Heart left ventricle (tissue), 16 donors: ENCODE measurements at places on chromosomes 5 and 9. TPM values are rescaled to one million over a fixed set of nuclear protein-coding genes. Genes with fewer than 3 reads are reported as not detected.
A peak's percentile ranks its signal among the peaks of the same experiment; 100 is the strongest.

GRCh38 chr5:126199467-126199866 lies 223.7 kb upstream of the GRAMD2B start:
- DNase-seq: no peak

DNA sequence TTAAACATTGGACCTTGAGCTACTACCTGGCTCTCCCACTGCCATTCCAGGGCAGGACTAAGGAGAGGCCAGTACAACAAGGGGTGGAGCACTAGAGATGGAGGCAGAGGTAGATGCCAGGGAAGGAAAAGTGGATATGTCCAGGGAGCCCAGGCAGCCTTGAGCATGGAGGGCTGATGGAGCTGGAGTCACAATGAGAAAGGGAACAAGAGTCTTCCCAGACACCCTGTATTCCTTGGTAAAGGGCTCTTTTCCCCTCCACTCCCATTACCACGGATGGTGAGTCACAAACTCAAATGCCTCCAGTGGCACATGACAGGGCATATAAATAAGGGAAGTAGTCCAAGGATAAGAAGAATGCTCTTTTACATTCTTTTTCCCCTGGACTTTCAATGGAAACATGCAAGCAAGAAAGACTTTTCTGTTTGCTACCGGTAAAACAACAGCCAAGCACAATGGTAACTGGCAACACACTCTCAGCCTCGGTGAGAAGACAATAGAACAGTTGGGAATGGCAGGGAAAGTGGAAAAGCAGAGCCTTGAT lies 16.7 kb downstream of the ERAP1 start:
- no peak for DNase-seq

GRCh38 chr5:132256086-132256782 lies 1.3 kb upstream of the PDLIM4 start:
- no peak for DNase-seq

- no peak for DNase-seq
Measured at GRCh38 chr5:128905568-128906110, 59.6 kb upstream of the SLC27A6 start.

- no peak for DNase-seq
Measured at GRCh38 chr5:174453690-174454089, 270.7 kb upstream of the MSX2 start.

The IL5 gene
- total RNA-seq: not detected

The PCDHA12 gene
- not detected for total RNA-seq

- DNase-seq: no peak
Measured at GRCh38 chr5:7808998-7809397, 41.9 kb downstream of the CFAP90 start.

GRCh38 chr5:150645070-150645700 lies 4.7 kb downstream of the SYNPO start:
- DNase-seq: peak; percentile 79

GRCh38 chr9:1910269-1910811 lies 104.8 kb upstream of the SMARCA2 start:
- DNase-seq: no peak

The FBP1 gene
- total RNA-seq: 1.3 TPM

GRCh38 chr9:38244971-38245370 lies 147.5 kb upstream of the ALDH1B1 start:
- no peak for DNase-seq

- DNase-seq: peak; percentile 86
Measured at GRCh38 chr9:72363908-72364678, 915 bp downstream of the ZFAND5 start.

The ZNF367 gene
- 3.2 TPM for total RNA-seq

The ABLIM3 gene
- total RNA-seq: 73.9 TPM

- DNase-seq: no peak
Measured at GRCh38 chr5:151571270-151572173, 19.6 kb downstream of the FAT2 start.
